COLO829 (cell line): ENCODE measurements at places on chromosomes 1 and 21.
A peak's percentile ranks its signal among the peaks of the same experiment; 100 is the strongest.

DNA sequence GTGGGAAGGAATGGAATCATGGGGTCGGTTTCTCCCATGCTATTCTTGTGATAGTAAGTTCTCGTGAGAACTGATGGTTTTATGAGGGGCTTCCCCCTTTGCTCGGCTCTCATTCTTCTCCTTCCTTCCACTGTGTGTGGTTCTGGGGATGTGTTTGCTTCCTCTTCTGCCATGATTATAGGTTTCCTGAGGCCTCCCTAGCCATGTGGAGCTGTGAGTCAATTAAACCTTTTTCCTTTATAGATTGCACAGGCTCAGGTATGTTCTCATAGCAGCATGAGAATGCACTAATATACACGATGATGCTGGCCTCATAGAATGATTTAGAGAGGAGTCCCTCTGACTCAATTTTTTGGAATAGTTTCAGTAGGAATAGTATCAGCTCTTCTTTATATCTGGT lies 195.4 kb upstream of the IVNS1ABP start:
- no peak for DNase-seq

GRCh38 chr21:33802481-33802880 lies 113.1 kb downstream of the ATP5PO start:
- DNase-seq, result no peak

DNA sequence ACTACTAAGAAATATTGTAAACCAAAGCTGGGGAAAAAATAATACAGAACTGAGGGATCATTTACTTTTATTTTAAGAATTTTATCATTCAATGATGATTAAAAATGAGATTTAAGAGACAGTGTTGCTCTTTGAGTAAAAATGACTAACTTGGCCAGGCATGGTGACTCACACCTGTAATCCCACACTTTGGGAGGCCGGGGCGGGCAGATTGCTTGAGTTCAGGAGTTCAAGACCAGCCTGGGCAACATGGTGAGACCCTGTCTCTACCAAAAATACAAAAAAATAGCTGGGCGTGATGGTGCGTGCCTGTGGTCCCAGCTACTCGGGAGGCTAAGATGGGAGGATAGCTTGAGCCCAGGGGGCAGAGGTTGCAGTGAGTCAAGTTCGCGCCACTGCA lies 21.8 kb upstream of the PLEKHO1 start:
- no peak for DNase-seq

- no peak for DNase-seq
Measured at GRCh38 chr21:39215078-39215477, 31.8 kb upstream of the PSMG1 start.

GRCh38 chr1:235074523-235075047 lies 54.1 kb downstream of the TOMM20 start:
- no peak for DNase-seq

GRCh38 chr21:32062591-32063227 lies 189.9 kb downstream of the HUNK start:
- no peak for DNase-seq

DNA sequence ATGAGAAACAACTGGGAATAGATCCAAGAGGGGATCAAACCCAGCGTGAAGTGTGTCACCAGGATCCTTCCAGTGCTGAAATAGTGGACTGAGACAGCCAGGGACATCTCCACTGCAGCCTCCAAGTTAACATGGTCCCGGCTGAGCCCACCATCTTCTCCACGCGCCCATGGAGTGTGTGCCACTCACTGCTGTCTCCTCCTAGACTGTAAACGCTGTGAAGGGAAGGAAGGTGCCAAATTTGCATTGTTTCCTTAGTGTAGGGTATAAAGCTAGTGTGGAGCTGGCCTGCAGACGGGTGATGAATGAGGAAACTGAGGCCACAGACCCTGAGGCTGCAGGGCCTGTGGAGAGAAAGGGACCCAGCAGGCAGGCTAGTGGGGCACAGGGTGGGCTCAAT lies 183.6 kb downstream of the FOXD2 start:
- no peak for DNase-seq

- DNase-seq, result no peak
Measured at GRCh38 chr1:150558761-150559655, 9.8 kb downstream of the ADAMTSL4 start.

- DNase-seq, result no peak
Measured at GRCh38 chr1:28744184-28744583, 7.4 kb downstream of the YTHDF2 start.

DNA sequence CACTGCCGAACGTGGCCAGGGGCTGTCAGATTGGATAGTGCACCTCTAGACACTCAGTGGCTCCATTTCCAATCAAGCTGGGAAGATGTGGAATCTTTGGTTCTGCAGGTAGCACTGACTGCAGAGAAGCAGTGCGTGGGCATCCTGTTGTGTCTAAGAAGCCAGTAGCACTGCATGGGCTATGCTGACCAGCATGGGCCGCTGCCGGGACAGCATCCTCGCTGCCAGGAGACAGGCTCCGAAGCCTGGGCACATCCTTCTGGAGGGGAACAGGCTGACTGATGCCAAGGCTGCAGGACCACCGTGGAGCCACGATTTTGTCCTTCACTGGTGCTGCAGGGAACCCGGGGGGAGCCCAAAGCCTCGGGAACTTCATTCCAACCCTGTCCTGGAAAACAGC lies 649.4 kb downstream of the NPHP4 start:
- DNase-seq, result no peak

GRCh38 chr1:153790966-153791647 lies 15.9 kb downstream of the SLC27A3 start:
- no peak for DNase-seq

- no peak for DNase-seq
Measured at GRCh38 chr1:115496904-115497527, 144.8 kb upstream of the VANGL1 start.

- no peak for DNase-seq
Measured at GRCh38 chr1:53669621-53670191, 69.3 kb downstream of the GLIS1 start.

DNA sequence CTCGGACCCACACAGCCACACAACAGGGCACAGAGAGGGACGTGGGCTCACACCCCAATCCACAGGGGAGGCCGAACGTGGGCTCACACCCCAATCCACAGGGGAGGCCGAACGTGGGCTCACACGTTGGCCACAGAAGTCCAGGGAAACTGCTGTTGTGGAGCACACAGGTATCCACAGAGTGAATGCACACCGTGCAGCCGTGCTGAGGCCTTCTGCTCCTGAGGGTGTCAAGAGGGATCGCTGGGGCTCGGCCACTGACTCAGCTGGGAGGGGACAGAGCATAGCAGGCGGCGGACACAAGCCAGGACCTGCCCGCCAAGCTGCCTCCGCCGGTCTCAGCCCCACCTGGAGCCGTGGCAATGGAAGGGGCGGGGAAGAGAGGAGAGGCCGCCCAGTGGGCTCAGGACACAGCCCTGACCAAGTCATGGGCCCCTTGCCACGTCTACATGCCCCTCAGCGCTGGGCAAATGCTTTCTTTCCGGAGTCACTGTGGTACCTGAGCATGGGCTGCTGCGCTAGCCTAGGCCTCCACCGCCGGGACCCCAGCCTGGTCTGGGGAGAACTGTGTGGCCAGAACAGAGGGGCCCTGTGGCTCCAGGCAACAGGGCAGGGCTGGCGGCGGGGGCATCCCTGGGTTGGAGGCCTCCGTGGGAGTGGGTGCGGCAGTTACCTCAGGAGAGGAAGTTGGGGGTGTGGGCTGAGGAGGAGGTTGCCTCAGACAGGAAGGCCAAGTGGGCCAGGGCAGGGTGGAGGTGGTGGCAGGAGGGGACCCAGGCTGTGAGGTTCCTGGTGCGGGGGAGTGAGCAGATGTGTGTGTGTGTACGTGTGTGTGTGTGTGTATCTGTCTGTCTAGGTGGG lies 1.2 kb downstream of the SYTL1 start:
- DNase-seq, result no peak

DNA sequence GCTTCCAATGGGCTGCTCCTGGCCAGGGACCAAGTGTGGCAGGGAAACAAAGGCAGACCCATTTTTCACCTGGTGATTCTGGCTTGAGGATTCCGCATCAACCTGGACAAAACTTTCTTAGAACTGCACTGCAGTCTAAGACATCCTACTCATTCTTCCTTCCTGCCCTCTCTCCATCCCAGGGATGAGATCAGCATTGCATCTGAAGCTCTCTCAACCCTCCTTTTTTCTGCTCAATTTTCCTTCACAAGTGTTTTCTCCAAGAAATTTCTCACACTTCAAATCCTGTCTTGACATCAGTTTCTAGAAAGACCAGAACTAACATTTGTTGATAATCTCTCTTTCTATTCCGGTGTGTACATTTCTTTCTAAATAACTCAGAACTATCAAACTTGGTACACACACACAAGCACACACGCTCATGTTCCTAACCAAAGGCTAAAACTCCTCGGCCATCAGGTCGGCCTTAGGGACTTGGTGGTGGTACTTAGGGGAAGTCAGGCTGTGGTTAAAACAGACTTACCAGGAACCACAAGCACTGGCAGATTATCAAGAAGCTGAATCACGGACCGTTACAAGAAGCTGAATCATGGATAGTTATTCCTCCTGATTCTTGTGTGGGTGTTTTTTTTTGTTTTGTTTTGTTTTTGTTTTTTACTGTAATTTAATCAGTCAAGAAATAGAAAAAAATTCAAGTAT lies 21.0 kb upstream of the CXADR start:
- peak; percentile 51 for DNase-seq

DNA sequence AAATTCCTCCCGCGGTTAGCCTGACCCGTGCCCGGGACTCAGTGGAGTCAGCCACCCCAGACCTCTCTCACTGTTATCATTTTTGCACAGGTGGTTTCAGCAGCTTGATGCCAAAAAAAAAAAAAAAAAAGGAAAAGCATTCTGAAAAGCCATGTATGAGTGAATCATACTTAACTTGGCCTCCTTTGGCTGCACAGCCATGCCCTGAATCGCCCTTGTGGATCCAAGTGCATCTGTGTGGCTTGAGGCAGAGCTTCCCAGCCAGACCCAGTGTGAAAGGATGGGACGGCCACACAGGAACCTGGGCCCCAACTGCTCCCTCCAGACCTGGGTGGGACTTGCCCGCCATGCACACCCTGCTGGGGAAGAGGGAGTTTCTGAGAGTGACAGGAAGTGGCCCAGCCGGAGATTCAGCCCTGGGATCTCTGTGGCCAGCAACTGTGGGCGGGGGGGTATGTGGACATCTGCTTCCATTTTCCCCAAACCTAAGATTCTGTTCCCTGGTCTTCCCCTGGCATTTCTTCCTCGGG lies 8.6 kb downstream of the YBEY start:
- no peak for DNase-seq

- no peak for DNase-seq
Measured at GRCh38 chr1:6099787-6100765, 54.4 kb downstream of the KCNAB2 start.

- DNase-seq, result no peak
Measured at GRCh38 chr1:77534456-77534855, 148.0 kb downstream of the ZZZ3 start.

GRCh38 chr21:25904044-25904695 lies 169.4 kb downstream of the GABPA start:
- DNase-seq, result no peak

GRCh38 chr1:91129017-91129416 lies 107.2 kb upstream of the ZNF644 start:
- DNase-seq, result no peak

DNA sequence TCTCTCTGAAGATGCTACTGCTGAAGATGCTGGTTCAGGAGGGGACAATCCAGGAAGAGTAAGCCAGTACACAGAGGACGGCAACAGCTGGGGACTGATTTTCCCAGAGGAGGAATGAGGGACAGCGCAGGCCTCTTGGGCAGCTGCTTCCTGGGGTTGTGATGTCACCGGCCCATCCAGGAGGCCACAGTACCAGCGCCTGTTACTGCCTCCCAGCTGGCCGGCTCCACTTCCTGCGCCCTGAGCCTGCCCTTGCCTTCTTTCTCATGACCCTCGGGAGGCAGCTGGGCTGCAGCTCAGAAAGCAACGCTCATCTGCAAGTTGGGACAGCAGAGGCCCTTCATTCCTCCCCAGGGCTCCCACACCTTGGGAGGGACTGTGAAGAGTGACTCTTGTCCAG lies 21.9 kb upstream of the ID3 start:
- no peak for DNase-seq

- no peak for DNase-seq
Measured at GRCh38 chr1:21823206-21823979, 11.3 kb downstream of the LDLRAD2 start.

- DNase-seq, result no peak
Measured at GRCh38 chr1:100445565-100445964, 92.4 kb upstream of the GPR88 start.

DNA sequence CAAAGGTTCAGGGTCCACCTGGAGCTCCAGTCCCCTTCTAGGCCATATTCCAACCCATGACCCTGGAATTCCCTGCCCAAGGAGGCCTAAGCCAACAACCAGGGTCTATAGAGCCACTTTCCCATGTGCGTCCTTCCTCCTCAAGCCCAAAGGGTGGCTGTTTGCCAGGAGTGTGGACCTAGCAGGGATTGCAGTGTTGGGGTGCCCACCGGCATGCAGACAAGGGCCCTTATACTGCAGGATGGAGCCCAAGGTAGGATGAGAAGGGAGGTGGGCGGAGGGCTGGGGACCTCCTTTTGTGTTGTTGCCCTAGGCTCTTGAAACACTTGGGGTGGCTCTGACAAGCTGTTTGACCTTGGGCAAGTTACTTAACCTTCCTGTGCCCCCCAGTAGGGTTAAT lies 19.7 kb upstream of the ADGRB2 start:
- DNase-seq, result no peak

GRCh38 chr1:43144237-43144636 lies 27.9 kb downstream of the EBNA1BP2 start:
- DNase-seq, result no peak

GRCh38 chr1:116360429-116361173 lies 12.4 kb upstream of the ATP1A1 start:
- DNase-seq, result no peak

DNA sequence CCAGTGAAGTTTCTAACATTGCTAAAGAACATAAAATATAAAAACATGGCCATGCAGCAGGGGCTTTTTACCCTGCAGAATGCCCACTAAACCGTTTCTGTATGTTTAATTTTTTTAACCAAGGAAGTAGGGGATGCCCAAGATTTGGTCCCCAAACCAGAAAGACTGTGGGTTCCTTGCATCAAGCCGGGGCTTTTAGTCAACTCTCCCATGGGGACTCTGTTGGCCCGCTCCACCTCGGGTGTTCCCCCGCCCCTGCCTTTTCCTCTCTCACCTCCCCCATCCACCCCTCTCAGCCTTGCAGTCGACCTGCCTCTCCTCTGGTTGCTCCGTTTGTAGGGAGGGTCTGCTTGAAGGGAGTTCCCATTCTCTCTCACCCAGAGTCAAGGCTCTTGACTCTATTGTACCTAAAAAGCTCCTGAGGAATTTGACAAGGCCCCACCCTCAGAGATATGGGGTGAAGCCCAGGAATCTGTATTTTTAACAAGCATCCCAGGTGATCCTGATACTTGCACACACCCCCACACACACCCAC lies 117.5 kb downstream of the TOMM20 start:
- no peak for DNase-seq
